ENCODE measurements at places on chromosomes 5 and 9.

DNA sequence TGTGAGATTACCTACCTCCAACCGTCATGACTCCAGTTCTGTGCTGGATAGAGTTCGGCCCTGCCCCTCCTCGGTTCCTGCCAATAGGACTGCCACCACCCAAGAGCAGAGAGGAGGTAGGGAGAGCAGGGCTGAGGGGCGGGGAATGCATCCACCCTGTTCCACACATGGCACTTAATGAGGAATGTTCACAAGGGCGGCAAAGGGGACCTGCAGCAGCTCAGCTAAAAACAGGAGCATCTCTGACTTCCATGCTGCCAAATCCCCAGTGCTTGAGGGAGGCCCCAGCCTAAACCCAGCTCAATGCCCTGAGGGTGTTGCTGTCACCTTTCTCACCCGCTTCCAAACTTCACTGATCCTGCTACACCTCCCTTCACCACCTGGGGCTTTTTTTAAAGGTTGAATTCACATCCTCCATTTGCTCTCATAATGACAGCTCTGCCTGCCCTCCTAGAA, 7.8 kb upstream of the DELE1 start:
- no peak for DNase-seq

DNA sequence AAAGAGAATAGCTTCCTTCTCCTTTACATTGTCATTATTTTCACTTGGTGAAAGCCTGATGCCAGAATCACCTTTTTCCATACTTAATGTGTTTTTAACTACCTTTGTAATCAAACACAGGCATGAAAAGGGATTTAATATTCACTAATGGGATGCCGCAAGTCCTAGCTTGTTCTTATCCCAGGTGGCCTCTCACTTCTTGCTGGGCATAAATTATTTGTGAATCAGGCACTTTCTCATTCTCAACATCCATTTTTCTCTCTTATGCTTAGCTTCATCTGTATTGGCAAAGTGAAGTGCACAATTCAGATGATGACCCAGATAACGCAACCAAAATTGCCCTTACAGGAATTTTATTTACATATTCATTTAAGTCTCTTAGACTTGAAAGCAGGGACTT, 10.9 kb downstream of the ACTL7B start:
- DNase-seq, result no peak

DNA sequence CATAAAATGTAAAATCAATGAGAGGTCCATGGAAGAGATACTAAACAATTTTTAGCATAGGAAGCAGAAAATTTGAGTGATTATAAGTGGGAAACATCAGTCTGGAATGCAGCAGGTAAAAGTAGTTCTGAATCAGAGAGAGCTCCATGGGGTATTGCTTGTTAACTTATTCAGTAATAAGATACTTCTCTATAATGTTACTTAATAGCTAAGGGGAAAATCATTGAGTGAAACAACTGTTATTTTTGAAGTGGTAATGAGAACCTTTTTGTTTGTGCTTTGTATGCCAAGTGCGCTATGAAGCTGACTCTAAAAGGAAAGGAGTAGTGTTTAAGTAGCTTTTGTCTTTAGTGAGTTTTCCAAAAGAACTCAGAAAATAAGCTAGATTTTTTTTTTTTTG, 95.2 kb downstream of the ERBIN start:
- no peak for DNase-seq

DNA sequence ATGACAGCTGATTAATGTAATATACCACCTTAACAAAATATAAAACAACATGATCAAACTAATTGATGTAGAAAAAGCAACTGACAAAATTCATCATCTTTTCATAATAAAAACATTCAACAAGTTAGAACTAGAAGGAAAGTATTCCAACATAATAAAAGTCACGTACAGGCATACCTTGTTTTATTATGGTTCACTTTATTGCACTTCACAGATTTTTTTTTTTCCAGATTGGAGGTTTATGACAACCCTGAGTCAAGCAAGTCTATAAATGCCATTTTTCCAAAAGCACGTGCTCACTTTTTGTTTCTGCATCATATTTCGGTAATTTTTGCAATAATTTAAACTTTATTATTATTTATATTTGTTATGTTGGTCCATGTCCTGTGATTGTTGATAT, 1120.3 kb downstream of the PTPRD start:
- DNase-seq, result no peak

Measured in activated CD4-positive, CD25-positive, alpha-beta regulatory T cell (primary cell).